GM23338 (cell line): ENCODE measurements at places on chromosomes 2 and 18.
A peak's percentile ranks its signal among the peaks of the same experiment; 100 is the strongest.

GRCh38 chr2:163182764-163183354 is 344.3 kb upstream of the KCNH7 start:
- DNase-seq, result peak; percentile 22
- H3K36me3 ChIP-seq, result no peaks in the 10 kb centered on the region
- no peak overlapping the region for H3K27ac ChIP-seq
- no peak overlapping the region for H3K4me3 ChIP-seq

DNA sequence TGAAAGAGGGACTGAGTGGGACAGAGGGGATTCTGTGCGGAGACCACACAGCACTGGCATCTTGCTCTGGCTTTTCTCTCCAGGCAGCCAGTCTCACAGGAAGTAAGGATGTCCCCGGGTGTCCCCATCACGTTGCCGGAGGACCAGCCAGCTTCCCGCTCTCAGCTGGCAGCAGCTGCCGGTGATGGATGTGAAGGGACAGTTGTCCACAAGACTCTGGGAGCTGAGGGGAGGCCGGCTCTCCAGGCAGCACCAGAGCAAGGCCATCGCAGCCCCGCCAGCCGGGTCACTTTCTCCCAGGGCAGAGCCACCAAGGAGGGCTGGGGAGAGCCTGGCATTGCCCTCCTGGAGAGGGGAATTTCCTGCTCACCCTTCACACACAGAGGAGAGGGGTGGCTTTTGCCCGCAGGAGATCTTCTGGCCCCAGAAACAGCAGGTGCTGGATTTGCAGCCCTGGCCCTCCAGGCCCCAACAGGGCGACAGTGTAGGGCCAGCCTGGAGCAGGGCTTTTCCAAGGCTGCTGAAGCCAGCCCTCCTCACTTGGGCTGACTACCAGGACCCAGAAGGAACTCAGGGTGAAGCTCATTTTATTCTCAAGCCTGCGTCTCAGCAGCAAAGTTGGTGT is 24.0 kb upstream of the B3GNT7 start:
- H3K27me3 ChIP-seq, result no peaks in the 10 kb centered on the region
- H3K27ac ChIP-seq, result peak overlapping the region; percentile 99
- DNase-seq, result no peak
- no peak overlapping the region for H3K4me3 ChIP-seq
- no peaks in the 10 kb centered on the region for H3K36me3 ChIP-seq

- no peak for DNase-seq
- no peaks in the 10 kb centered on the region for H3K4me1 ChIP-seq
- H3K27me3 ChIP-seq, result no peaks in the 10 kb centered on the region
- no peak overlapping the region for H3K27ac ChIP-seq
- no peak overlapping the region for H3K4me3 ChIP-seq
- H3K36me3 ChIP-seq, result no peaks in the 10 kb centered on the region
Measured at GRCh38 chr2:158031371-158031770, 70.3 kb upstream of the UPP2 start.

GRCh38 chr2:47541848-47542450 is 139.0 kb downstream of the MSH2 start:
- no peaks in the 10 kb centered on the region for H3K4me1 ChIP-seq
- H3K36me3 ChIP-seq, result no peaks in the 10 kb centered on the region
- H3K27ac ChIP-seq, result no peak overlapping the region
- DNase-seq, result no peak
- no peaks in the 10 kb centered on the region for H3K27me3 ChIP-seq

DNA sequence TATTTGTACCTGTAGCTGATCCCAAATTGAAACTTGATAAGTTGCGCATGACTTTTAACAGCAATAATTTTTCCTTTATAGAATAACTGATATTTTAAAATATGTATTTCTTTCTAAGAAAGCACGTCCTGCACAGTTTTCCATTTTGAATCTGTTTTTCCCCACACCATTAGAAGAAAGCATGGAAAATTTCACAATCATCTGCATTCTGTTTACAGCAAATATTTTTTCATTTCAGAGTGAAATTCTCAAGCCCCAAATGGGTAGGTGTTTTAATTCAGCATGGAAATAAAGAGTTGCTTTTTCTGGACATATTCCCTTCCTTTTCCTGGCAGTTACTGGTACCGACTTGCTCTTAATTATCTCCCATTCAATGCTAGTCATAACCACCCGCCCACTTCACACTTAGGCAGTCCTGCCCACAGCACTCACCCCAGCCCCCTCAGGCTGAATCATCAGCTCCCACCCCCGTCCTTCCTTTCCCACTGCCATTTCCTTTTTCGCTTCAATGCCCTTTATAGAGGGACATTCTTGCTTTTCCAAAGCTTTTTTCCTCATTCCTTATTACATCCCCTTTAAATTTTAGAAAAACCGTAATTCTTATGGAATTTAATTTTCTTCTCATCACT is 89.2 kb upstream of the GLS start:
- H3K27me3 ChIP-seq, result no peaks in the 10 kb centered on the region
- no peak for DNase-seq
- H3K36me3 ChIP-seq, result no peaks in the 10 kb centered on the region
- no peak overlapping the region for H3K27ac ChIP-seq
- H3K4me3 ChIP-seq, result no peak overlapping the region

- H3K36me3 ChIP-seq, result no peaks in the 10 kb centered on the region
- no peak overlapping the region for H3K4me3 ChIP-seq
- DNase-seq, result no peak
- peaks cover 74% of the 10 kb centered on the region for H3K4me1 ChIP-seq
Measured at GRCh38 chr2:55025627-55026026, 24.6 kb downstream of the RTN4 start.

DNA sequence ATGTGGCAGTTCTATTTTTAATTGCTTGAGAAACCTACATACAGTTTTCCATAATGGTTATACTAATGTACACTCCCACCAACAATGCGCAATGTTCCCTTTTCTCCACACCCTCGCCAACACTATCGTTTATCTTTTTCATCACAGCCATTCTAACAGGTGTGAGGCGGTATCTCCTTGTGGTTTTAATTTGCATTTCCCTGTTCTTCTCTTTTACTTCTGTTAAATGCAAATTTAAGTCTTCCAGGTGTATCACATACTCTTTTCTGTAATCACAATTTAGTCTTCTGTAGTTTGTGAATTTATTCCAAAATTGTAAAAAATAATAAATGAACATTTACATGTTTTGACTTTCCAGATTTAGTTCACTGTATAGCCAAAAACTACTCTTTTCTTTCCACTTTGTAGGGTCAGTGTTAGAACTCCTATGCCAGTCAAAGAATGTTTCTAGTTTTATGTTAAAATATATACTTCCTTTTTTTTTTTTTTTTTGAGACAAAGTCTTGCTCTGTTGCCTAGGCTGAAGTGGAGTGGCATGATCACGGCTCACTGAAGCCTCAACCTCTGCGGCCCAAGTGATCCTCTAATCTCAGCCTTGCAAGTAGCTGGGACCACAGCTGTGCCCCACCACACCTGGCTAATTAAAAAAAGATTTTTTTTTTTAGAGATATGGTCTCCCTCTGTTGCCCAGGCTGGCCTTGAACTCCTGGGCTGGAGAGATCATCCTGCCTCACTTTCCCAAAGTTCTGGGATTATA is 15.4 kb upstream of the ACYP2 start:
- DNase-seq, result no peak
- H3K27me3 ChIP-seq, result no peaks in the 10 kb centered on the region
- no peaks in the 10 kb centered on the region for H3K4me1 ChIP-seq
- H3K36me3 ChIP-seq, result no peaks in the 10 kb centered on the region

- no peaks in the 10 kb centered on the region for H3K36me3 ChIP-seq
- no peak overlapping the region for H3K27ac ChIP-seq
- no peaks in the 10 kb centered on the region for H3K27me3 ChIP-seq
- no peak overlapping the region for H3K4me3 ChIP-seq
- peaks cover 29% of the 10 kb centered on the region for H3K4me1 ChIP-seq
- DNase-seq, result no peak
Measured at GRCh38 chr18:9094307-9095226, 7.9 kb upstream of the NDUFV2 start.

- peak; percentile 82 for DNase-seq
- no peak overlapping the region for H3K4me3 ChIP-seq
- H3K4me1 ChIP-seq, result peaks cover 6% of the 10 kb centered on the region; the same call in 1 of the 2 replicates
- H3K27me3 ChIP-seq, result peaks cover 18% of the 10 kb centered on the region; the same call in 1 of the 2 replicates
- H3K36me3 ChIP-seq, result no peaks in the 10 kb centered on the region
Measured at GRCh38 chr2:177758591-177759371, 313.8 kb downstream of the PDE11A start.

DNA sequence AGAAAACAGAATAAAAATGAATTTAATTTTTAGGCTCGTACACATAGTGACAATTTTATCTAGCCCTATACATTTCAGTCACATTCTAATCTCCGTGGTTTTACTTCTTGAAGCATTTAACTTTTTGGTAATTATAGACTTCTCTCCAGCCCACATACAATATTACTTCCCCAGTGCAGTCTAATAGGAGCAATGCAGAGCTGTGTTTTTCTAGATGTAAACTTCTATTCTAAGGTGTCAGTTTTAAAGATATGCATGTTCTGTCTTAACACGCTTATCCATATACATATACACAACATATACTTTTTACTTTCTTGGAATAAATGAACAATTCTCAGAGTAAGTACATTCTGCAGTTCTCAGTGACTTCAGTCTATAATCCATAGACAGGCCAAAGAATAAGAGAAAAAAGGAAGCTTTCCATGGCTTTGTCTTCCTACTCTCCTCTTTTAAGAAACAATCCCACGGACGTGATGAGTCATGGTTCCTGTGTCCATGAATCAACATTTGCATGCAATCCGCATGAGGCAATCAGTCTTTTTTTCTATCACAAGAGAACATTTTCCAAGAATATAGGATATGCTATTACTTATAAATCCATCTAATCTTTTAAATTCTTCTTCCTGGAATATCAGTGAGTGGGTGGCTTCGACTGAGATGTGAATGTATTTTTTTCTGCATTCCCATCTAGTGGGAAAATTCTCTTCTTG is 42.8 kb downstream of the CCDC102B start:
- no peaks in the 10 kb centered on the region for H3K27me3 ChIP-seq
- H3K27ac ChIP-seq, result no peak overlapping the region
- peak; percentile 30 for DNase-seq
- no peaks in the 10 kb centered on the region for H3K36me3 ChIP-seq
- 0 out of 2 replicates have a peak, but pooled peaks cover 6% of the 10 kb centered on the region for H3K4me1 ChIP-seq
